Foreskin fibroblast (primary cell): ENCODE measurements at places on chromosomes 1 and 21.

- no peak for DNase-seq
These were observed 18.2 kb downstream of the INAVA start for GRCh38 chr1:200912737-200913407.

DNA sequence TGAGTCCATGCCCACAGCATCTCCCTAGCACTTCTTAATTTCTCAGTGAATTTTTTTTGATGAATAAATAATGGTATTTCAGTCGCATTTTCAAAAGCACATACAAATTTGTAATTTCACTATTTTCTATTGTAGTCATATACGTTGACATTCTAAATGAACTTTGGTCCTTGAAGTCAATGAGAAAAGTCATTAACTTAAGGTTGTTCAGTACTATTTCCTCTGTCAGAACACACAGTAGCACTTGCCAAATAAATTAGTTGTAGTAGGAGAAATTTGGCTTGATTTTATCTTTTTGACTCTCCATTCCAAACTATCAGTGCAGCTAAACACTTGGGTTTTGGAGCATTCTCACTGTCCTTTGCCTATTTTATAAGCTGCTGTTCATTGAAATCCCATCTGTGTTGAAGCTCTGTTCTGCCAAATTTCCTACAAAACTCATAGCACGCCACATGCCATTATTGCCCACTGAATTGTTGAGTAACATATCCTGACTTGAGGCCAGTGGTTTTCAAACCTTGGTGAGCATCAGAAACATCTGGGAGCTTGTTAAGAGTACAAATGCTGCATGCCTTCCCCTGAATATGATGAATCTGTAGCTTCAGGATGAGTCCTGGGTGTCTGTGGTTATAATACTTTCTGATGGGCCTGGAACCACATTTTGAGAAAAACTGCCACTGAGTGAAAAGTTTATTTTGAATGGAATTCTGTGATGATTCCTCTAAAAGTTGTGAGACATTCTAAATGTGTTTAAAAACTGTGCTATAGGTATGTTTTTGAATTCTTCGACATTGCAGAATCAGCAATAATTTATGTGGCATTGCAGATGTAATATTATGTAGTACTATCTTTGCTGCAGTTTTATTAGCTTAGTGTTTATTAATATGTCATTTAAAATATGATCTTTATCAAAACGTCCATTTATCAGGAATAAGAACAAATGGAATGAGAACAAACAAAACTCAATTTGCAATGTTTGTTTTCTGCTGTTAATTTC, 78.9 kb downstream of the DNM3 start:
- peak; percentile 9 for DNase-seq

DNA sequence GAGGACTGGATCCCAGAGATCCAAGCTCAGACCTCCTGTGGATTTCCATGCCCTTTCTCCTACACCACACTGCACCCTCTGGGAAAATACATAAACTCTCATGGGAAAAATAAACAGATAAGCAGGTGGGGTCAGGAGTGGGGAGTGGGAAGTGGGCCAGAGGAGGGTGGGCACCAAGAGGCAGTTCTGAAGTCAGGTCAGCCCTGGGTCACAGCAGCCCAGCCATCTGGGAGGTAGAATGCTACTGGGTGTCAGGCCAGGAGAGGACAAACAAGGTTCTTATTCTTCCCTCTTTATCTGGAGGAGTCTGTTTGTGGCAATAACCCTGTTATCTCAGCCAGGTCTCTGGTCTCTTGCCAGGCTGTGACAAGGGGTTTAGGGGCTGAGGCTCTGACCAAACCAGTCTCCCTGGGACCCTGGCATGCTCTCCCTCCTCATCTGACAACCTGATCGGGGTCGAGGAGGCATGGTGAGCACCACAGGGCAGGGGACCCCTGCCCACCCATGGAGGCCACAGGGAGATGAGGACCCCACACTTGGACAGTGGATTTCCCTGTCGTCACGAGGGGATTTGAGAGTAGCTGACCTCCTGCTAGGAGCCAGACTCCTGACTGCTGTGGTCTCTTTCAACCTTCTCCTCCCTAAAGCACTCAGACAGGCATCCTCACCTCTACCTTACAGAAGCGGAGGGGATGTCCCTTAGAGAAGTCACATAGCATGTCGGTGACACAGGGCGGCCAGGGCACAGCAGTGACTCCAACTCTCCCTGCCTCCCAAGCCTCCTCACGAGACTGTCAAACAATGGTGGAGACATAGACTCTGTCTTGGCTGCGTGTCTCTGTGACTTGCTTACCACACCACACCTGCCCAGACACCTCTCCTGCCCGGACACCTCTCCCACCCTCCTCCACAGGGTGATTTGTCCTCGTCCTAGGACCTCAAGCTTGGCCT, 51.3 kb upstream of the IFFO2 start:
- no peak for DNase-seq

DNA sequence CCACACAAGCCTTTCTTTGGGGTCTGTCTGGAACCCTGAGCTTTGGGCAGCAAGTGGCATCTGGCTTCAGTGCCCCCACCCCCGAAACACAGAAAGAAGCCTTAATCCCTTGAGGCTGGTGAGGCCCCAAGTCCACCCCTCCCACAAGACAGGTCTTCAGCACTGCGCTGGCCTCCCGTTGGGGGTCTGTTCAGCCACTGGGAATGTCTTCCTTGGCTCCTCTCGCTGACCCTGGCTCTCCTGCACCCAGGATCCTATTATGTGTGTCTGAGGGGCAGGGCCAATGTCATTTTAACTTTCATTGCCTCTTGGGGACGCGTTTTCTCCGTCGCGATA, 26.9 kb downstream of the ATP8B2 start:
- DNase-seq = no peak

GRCh38 chr1:203426870-203427269, 48.7 kb upstream of the PRELP start:
- DNase-seq = no peak

GRCh38 chr1:117820096-117820495, 109.3 kb downstream of the GDAP2 start:
- no peak for DNase-seq
